ENCODE measurements at places on chromosomes 5 and 9.

DNA sequence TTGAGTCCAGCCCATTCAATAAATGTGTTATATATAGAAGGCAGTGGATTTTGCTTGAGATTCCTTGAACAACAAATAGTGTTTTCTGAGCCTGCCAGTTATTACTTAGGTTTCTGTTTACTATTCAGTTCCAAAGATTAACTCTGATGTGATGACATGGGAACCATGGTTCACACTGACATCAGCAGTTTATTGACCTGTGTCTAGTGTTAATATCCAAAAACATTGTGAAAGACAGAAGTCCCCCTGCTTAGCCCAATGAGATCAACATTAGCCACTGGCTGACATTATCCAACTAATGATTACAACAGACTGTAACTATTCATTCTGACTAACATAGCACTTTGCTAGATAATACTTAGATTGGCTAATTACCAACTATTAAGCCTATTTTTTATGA, 14.9 kb downstream of the APBA1 start:
- no peak for DNase-seq

- no peak for DNase-seq
Observed at GRCh38 chr5:81213070-81213469, 20.1 kb upstream of the CKMT2 start.

DNA sequence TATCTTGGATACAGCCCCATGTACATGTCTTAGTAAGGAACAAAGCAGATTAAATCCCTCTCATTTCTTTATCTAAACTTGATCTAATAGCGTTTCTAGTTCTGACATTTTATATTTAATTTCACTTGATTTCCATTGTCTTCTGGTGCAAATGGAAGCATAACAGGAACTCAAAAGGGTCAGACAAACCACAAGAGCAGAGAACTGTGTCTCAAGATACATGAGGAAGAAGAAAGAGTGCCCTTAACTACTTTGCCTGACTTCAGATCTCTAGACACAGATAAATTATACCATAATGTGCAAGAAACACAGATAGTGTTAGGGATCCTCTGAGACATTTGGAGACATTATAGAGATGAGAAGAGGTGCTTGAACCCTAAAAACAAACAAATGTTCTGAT, 20.7 kb upstream of the STX17 start:
- no peak for DNase-seq

DNA sequence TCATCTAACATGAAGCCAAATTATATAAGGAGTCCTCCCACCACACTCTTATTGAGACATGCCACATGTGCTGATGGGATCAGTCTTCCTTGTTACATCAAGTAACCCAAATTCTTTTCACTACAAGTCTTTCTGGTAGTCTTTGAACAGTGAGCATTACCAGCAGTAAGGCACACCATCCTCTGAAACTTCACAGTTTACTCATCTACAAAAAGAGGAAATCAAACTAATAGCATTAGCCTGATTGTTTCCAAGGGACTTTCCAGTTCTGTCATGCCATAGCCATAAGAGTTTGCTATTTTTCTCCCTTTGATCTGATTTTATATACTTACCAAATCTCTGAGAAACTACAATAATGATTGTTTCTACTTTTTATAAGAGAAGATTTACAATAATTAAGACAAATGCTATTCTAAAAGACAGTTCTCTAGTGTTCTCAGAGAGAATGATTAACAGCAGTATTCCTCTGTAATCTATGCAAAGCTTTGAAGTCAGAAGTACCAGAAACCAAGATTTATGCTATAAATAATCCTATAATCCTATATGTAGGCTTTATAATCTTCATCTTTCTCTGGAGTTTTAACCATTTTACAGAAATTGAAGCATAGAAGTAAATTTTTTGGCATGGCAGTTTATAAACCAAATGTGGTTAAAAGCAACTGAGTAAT, 166.2 kb upstream of the ACO1 start:
- no peak for DNase-seq

GRCh38 chr5:34447424-34447823, 208.7 kb upstream of the RAI14 start:
- no peak for DNase-seq

GRCh38 chr5:145161391-145161790, 673.8 kb downstream of the PRELID2 start:
- no peak for DNase-seq

GRCh38 chr5:91670122-91670521, 287.0 kb upstream of the ARRDC3 start:
- DNase-seq: no peak

DNA sequence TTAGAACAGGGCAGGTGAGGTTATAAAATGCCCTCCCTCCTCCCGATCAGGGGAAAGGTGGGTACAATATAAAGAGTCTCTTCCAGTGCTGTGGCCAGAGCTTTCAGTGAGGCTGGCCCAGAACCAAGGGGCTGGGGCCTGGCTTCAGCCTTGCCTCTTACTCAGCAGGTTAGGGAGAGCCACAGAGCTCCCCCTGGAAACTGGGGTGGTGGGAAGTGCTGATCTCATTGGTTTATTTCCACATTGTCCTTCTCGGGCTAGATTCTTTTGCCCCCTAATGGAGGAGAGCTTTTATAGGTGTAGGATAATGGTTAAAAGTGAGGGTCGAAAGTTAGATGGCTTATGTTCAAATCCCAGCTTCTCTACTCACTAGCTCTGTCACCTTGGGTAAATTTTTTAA, 186.7 kb upstream of the TBC1D2 start:
- no peak for DNase-seq

GRCh38 chr5:31096238-31096865, 97.1 kb upstream of the CDH6 start:
- DNase-seq: peak; percentile 33

DNA sequence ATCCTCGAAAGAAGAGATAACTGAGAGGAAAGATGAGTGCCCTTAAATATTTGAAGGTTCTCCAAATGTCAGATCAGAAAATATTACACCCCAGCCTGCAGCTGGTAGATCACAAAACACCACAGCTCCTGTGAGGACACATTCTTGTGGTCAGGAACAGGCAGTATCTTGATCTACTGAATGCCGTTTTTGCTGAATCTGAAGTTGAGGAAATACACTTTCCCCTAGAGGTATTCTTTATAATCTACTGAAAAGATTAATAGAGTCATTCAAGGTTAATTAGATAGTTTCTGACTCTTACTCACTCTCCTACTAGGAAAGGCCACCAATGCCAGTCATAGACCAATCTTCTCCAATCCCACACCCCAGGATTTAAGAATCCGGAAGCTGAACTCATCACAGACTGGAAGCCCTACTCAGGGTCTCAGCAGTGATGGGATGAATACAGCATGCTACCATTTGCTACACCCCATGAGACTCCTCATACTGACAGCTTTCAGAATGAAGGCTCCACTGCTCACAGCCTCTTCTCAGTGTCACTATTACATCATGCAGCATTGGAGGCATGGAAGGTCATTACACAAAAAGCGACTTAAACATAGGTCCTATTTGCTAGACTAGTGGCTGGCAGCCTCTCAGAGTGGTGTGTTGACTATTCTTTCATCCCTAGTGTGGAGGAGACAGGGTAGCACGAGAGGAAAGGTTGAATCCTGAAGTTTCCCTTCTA, 143.9 kb upstream of the SLC1A3 start:
- peak; percentile 39 for DNase-seq

DNA sequence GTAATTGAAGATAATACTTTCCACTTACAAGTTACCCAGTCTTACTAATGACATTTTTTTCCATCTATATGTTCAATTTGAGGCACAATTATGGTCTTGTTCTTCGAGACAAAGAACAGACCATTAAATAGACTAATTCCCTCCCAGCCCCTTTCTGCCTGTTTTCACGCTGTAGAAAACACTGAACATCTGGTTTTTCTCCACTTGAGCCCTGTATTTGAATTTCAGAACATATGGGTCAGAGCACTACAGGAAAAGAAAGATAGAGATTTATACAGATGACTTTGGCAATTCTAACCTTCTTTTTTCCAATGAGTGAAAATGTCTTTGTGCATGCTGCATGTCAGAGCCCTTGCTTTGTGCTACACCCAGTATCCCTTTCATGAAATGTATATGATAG, 506.9 kb downstream of the LRRC70 start:
- no peak for DNase-seq

GRCh38 chr9:83307066-83307724, 231.0 kb downstream of the FRMD3 start:
- peak; percentile 31 for DNase-seq

Measured in GM03348 (cell line).